Testis (tissue), 5 donors: ENCODE measurements at places on chromosomes 2 and 18.

- DNase-seq, result no peak
These were observed 56.3 kb downstream of the MARCHF4 start for GRCh38 chr2:216315802-216316603.

DNA sequence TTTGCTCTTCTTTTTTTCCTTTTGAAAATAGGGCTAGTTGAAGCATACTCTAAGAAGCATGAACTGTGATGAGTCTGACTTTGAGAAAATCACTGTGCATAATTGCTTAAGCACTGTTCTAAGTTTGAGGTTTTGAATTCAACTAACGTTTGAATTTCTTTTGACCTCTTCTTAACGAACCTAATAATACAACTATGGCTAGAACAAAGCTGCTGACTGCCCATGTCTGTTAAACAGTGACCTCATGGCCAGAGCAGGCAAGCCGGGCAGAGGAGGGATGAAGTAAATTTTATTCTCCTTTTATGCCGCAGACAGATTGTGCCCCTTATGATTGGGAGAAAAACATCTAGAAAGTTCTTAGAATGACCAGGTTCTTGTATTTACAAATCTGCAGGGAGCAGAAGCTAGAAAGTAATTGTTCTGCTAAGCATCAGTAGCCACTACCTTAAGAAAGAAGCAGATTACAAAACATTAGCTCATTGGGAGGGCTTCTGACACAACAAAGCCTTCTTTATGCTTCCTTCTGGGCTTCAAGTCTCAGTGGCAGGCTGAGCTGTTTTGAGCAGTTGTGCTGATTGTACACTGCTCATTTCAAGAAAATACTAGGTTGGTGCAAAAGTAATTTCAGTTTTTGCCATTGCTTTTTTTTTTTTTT, 97.8 kb upstream of the RASGRP3 start:
- DNase-seq, result peak; percentile 43

DNA sequence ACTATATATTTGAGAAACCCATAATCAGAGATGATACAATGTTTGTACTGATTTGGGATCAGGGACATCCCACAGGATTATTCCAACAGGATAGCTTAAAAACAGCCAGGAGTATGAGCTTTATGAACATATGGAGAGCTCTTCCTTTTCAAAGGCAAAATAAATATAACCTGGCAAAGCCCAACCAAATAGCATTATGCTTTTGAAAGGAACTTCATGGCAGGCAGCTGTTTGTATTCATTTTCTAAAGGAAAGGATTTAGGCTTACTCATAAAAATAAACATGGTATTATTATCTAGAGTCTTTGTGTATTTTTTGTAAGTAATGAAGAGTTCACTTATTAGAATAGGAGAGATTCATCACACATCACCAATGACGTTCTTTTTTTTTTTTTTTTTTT, 44.4 kb downstream of the CCDC195 start:
- DNase-seq, result no peak

DNA sequence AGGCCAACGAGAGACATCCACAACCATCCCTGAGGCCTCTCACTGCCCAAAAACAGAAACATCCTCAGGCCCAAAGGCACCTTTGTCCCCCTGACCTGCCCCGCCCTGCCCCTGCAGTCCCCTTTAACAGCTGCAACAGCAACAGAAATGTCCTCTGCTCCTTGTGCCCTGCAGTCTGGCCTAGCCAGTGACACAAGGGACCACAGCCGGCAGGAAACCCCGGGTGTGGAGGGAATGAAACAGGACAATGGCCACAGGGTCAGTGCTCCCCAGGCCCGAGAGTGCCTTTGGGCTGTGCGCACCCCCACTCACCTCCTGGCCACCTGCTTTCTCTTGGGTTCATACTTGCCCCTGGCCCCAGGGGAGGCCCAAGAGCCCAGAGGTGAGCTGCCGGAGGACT, 35.6 kb downstream of the SNED1 start:
- no peak for DNase-seq

DNA sequence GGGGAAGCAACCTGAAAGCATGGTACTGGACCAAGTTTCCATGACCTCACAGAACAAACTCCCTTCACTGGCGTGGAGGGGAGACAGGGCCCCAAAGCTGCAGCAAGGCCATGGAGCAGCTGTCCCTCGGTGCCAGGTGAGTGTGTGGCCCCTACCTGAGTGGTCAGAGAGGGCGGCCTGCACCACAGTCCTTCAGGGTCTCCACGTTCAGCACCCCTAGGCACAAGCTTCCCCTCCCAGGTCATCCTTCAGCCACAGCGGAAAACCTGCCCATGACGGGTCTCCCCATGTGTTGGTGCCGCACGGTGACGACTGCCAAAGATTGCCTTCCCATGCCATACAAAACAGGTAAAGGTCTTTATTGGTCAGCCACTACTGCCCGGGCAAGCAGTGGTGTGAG, 201.6 kb downstream of the MGAT5 start:
- DNase-seq, result no peak

- no peak for DNase-seq
These were observed 98.2 kb downstream of the MRO start for GRCh38 chr18:50721451-50722120.

DNA sequence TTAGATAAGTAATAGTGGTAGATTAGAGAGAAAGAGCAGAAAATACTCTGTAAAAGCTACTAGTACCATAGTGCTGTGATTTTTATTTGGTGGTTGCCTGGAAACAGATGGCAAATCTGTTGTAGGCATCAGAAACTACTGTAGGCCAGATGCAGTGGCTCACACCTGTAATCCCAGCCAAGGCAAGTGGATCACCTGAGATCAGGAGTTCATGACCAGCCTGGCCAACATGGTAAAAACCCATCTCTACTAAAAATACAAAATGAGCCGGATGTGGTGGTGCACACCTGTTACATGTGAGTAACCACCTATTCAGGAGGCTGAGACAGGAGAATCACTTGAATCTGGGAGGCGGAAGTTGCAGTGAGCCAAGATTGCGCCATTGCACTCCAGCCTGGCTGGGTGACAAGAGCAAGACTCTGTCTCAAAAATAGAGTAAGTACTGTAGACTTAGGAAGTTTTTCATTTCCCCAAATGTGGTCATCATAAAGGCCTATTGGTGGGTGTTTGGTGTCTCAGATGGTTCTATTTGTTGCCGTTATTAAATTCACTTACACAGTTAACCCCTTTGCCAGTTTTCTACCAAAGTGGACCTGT, 79.6 kb downstream of the SPTBN1 start:
- DNase-seq, result no peak

DNA sequence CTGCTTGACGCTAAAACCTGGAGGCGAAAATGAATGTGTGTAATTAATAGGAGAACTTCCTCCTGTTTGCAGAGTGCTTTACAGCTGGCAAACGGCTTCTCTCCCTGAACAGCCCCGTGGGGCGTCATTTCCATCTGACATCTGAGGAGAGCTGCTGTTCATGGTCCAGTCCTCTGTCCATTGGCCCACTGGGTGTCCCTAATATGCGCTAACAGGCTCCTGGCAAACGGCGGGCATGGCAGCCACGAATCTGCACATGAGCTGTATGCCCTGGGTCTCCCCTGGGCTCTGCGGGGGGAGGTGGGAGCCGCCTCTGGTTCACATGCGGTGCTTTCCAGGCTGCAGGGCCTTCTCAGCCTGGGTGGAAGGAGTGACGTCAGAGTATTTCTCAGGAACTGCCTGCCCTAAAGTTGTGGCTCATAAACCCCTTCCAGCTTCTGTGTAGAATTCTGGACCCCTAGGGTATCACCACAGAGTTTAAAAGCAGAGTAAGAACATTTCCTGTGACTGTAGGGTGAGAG, 73.2 kb downstream of the LRRFIP1 start:
- DNase-seq, result no peak

GRCh38 chr2:201643216-201643890, at the start of gene TMEM237:
Gene TMEM237, minus strand, starts transcription at chr2:201643503. Its CDS starts 103 bp downstream, at chr2:201643400.
- peak; percentile 61 for DNase-seq

DNA sequence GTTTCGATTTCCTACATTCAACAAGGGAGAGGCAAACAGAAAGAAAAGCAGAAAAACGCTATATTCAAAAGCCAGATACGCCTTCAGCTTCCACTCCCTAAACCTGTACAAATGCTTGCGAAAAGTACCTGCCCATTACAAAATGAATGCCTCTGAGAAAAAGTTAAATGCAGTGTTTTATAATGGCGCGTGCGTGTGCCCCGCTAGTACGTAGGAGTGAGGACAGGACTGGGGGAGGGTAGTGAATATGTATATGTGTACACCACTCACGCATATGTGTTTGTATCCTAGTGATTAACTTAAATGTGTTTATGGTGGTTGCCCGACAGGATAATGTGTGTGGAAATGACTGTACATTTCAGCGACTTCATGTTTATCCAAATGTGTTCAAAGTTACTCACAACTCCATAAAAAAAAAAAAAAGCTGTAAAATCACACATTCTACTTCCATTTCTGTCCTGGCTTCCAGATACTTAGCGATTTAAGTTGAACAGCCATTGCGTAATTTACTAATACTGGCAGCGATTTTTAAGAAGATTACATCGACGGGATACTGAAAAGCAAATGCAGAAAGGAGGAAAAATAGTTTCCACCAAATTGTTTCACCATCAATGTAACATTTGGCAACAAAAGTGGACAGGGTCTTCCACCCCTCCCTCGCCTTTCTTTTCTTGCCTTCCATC, 1.3 kb downstream of the NEUROD1 start:
- no peak for DNase-seq

- no peak for DNase-seq
These were observed 233.0 kb downstream of the TFCP2L1 start for GRCh38 chr2:121052023-121052422.

DNA sequence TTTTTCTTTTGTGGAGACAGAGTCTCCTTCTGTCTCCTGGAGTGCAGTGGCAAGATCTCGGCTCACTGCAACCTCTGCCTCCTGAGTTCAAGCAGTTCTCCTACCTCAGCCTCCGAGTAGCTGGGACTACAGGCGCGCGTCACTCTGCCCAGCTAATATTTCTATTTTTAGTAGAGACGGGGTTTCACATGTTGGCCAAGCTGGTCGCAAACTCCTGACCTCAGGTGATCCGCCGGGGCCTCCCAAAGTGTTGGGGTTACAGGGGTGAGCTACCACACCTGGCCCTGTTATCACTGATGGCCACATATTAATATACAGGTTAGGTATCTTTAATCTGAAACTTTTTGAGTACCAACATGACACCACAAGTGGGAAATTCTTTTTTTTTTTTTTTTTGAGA, 3.4 kb downstream of the MRPL35 start:
- peak; percentile 33 for DNase-seq

DNA sequence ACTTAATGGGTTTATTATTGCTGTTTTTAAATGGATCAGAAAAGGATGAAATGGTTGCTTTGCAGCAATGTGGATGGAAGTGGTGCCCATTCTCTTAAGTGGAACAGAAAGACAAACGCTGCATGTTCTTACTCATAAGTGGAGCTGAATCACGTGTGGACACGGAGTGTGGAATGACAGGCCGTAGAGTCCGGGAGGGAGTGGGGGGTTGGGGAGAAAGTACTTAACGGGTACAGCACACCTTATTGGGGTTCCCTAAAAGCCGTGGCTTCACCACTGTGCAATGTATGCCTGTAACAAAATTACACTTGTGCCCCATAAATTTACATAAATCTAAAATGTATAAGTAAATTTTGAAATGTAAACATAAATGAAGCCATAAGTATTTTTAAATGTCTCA, 64.0 kb upstream of the CTDP1 start:
- DNase-seq, result no peak

DNA sequence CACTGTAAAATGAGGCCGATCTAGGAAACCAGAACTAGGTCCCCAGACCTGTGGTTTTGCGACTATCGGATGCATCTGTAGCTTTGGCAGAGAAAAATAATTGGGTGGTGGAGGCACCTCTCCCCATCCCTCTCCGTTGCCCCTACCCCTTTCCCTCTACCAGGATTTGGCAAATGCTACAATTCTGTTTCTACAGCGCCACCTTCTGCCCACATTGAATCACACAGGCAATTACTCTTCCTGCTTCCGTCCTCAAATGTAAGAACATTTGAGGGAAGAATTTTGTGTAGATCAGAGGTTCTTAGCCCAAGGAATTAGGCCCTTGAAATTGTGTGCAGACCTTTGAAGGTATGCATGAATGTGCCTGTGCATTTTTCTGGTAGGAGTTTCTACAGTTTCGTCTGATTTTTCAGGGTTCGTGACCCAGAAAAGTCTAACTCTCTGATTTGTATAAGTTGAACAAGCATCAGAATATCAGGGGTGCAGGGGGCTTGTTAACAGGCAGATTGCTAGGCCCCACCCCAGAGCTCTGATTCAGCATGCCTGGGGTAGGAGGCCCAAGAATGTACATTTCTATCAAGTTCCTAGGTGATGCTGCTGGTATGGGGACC, 11.2 kb downstream of the ATP6V1B1 start:
- DNase-seq, result peak; percentile 70

GRCh38 chr18:62258616-62259015, 66.5 kb upstream of the TNFRSF11A start:
- no peak for DNase-seq

DNA sequence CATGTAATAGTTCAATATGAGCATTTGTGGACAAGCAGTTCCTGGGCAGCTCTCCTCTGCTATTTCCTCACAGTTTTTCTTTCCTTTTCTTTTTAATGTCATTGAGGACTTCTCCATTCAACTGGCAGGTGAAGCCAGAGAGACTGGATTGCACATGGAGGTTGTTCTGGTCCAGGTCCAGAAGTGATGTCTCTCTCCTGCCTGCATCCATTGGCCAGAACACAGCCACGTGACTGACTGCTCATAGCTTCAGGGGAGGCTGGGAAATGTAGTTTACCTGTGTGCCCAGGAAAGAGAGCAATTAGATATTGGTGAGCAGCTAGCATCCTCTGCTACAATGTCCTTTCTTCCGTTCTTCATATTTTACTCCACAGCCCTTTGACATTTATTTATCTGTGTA, 20.2 kb upstream of the ADAM23 start:
- DNase-seq, result peak; percentile 64

GRCh38 chr2:46164529-46165301, 132.5 kb upstream of the EPAS1 start:
- peak; percentile 71 for DNase-seq

DNA sequence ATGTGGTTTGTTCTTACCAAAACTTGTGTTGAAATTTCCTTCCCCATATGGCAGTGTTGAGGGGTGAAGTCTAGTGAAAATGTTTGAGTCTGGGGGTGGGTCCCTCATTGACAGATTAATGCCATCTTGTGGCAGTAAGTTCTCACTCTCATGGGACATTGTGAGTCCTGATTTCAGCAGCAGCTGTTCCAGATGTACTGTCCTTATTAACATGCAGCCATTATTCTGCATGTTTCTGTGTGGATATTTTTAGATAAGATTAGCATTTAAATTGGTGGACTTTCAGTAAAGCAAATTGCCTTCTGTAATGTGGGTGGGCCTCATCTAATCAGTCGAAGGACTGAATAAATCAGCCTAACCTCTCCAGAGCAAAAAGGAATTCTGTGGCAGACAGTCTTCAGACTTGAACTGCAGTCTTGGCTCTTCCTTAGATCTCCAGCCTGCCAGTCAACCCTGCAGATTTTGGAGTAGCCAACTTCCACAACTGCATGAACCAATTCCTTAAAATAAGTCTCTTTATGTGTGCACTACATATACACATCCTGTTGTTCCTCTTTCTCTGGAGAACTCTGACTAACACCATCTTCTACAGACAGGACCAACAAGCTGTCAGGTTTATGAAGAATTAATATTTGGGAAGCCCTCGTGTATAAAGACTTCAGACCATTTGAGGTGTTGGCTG, 138.7 kb upstream of the ZNF516 start:
- DNase-seq, result no peak

- no peak for DNase-seq
These were observed 139.0 kb upstream of the SH3BP4 start for GRCh38 chr2:234812851-234813250.
